ENCODE measurements at places on chromosomes 7 and 10.

DNA sequence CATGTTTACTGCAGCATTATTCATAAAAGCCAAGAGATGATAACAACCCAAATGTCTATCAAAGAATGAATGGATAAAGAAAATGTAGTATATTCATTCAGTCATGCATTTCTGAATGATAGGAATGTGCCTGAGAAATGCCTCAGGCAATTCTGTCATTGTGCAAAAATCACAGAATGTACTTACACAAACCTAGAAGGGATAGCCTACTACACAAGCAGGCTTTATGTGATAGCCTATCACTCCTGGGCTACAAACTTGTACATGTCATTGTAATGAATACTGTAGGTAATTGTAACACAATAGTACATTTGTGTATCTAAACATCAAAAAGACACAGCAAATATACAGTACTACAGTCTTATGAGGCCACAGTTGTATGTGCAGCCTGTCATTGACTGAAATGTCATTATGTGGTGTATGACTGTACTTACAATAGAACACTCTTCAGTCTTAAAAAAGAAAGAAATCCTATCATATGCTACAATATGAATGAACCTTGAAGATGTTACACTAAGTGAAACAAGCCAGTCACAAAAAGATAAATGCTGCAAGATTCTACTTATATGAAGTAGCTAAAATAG is 141.8 kb upstream of the GPR22 start:
- DNase-seq, result no peak

DNA sequence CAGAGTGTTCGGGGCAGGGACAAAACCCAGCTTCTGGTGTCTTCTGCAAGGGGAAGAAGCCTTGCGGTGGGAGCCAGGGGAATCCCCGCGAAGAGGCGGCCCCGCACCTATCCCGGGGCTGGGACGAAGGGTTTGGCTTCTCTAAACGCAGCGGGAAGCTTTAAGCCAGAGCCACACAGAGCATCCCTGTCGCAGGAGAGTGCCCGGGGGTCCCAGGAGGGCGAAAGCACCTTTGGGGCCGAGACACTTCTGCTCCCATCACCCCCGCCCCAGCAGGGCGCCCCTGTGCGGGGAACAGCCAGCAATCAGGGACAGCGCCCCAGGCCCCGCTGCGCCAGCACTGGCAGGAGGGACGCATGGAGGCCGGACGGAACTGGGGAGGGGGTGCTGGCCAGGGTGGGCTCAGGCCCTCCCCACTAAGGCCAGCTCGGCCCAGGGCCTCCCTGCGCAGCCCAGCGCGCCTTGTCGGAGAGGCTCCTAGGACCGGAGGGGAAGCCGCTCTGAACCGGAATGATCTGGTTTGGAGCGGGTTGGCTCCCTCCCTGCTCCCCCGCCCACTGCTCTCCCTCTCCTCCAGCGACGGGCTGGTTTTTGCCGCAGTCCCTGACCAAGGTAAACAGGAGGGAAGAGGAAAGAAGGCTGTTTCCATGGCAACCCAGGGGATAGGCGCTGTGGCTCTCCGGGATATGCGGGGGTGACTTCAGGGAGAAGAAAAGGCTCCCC is 63.9 kb downstream of the TMEM209 start:
- no peak for DNase-seq

DNA sequence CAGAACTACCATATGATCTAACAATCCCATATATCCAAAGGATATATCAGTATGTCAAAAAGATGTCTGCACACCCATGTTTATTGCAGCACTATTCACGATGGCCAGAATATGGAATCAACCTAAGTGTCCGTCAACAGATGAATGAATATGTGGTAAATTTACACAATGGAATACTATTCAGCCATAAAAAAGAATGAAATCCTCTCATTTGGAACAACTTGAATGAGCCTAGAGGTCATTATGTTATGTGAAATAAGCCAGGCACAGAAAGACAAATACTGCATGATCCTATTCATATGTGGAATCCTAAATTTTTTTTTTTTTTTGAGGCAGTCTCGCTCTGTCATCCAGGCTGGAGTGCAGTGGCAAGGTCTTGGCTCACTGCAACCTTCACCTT is 6.3 kb upstream of the CFAP70 start:
- no peak for DNase-seq

GRCh38 chr7:74409571-74409970 is 44.1 kb upstream of the GTF2IRD1 start:
- no peak for DNase-seq

- DNase-seq, result no peak
These were observed 54.8 kb downstream of the ABLIM1 start for GRCh38 chr10:114603303-114603702.

DNA sequence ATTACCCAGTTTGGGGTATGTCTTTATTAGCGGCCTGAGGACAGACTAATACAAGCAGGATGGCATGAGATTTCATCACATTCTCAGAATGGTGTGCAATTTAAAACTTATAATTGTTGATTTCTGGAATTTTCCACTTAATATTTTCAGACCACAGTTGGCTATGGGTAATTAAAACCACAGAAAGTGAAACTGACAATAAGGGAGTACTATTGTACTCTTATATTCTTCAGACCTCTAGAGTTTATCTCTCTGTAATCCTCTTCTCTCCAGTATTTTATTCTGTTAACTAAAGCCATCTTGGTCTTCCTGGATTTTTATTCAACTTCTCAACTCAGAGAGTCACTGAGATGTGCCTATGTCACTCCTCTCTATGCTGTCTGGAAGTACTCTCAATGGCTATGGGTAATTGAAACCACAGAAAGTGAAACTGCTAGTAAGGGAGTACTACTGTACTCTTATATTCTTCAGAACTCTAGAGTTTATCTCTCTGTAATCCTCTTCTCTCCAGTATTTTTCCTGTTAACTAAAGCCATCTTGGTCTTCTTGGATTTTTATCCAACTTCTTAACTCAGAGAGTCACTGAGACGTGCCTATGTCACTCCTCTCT is 118.3 kb downstream of the PPP1R17 start:
- DNase-seq, result no peak

GRCh38 chr10:4778761-4779160 is 47.2 kb upstream of the AKR1E2 start:
- DNase-seq, result no peak

DNA sequence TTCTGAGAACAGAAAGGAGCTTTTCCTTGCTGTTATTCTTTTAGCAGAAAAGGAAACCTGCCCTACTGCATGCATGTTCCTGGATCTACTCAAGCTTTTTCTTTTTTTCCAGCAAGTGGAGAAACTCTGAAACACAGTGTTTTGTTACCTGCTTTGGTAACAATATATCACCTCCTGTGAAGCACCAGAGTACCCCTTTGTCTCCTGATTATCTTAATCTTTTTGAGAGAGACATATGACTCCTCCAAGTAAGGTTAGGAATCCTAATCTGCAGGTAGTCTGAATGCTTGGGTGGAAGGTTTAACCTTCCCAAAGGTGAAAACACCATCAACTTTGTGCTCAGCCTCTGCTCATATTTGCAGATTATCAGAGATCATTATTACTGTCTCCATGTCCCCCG is 93.1 kb downstream of the MAPK8 start:
- no peak for DNase-seq

GRCh38 chr7:63067897-63068585 is 930.6 kb upstream of the ZNF722 start:
- no peak for DNase-seq

DNA sequence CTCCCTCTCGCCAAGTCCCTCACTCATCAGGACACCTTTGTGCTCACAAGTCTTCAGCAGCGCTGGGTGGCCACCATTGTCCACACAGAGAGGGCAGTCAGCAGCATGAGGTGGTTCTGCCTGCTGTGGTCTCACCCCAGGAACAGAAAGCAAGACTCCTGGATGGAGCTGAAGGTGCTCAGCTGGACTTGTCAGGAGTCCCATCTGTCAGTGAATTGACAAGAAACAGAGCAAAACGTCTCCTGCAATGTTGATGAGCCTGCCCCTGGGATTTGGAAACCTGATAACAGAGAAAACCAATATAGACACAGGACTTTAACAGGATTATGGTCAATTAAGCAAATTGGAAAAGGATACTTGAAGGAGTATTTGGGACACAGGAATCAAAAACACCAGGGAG is 122.2 kb upstream of the PRSS58 start:
- no peak for DNase-seq

DNA sequence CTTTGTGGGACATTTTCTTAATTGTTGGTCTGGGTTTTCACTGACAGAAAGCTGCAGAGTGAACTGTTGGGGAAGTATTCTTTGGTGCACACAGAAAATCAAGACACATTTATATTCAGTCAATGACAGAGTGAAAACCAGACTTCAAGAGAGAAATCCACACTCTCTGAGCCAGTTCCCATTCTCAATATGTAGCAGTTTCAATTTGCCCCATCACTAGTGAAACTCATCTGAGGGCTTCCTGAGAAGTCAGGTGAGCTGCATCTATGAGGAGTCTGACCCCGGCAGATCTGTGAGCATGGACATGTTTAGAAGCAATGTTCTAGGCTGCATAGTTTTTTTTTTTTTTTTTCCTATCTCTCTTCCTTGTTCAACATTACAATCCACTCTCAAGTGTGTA is 163.7 kb upstream of the AHR start:
- no peak for DNase-seq

- no peak for DNase-seq
These were observed 28.5 kb upstream of the TRIM24 start for GRCh38 chr7:138431517-138431916.

DNA sequence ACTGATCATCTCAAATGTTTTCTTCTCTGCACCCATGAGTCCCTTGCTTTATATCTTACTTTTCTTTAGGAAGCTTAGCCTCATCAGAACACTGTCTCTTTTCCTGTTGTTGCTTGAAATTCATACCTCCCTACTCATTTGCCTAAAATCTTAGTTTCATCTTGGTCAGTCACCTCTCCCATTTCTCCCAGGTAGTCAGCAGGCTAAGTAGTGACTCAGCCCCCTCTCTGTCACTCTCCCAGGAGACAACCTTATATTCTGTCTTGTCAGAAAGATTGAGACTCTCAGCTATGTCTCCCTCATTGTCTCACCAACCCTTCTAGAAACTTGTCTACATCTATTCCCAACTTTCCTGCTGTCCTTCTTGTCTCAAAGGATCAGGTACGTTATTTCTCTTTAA is 280.9 kb downstream of the BBS9 start:
- DNase-seq, result no peak

GRCh38 chr10:125510998-125511397 is 172.0 kb downstream of the TEX36 start:
- DNase-seq, result no peak

GRCh38 chr7:84196084-84196503 is 1.5 kb upstream of the SEMA3A start:
- no peak for DNase-seq

- DNase-seq, result no peak
These were observed 9.3 kb upstream of the LRRC61 start for GRCh38 chr7:150313870-150314269.

GRCh38 chr7:53672681-53673080 is 637.2 kb downstream of the POM121L12 start:
- DNase-seq, result no peak

- DNase-seq, result no peak
These were observed 96.5 kb downstream of the ORC5 start for GRCh38 chr7:104111271-104111670.

DNA sequence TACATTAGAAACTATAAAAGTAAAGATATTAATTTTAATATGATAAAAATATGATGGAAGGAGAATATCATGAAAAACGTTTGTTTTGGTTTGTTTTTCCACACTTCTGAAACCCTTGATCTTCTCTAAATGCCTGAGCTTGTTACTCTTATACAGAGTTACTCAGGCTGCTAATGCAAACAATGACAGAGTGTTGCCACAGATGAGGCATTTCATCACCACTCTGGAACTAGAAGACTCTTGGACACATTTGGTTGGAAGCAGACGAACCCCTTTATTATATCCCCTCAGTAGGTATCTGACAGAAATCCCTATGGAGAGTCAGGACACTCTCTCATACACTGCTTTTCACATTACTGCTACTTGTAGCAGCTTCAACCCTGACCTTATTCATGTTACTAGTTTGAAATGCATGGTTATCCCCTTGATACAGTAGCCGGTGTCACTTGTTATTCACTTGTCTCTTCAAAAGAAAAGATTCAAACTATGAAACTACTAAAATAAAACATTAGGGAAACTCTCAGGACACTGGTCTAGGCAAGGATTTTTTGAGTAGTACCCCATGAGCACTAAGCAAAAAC is 66.9 kb downstream of the SEMA3C start:
- DNase-seq, result no peak

DNA sequence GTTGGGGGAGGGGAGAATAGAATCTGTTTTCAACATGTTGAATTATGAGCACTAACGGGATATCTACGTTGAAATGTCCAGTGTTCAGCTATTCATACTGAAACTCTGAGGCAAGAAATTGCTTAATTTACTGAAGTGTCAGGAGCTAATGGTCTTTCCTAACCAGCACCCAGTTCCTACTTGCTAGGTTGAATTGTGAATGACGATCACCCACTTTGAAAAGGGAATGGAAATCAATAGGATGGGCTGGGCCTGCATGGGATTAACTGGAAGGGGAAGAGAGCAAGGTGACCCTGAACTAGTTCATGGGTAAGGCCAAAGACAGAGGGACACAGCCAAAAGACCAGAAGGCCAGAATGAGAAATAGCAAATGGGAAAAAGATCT is 51.3 kb downstream of the HIPK2 start:
- DNase-seq, result no peak

- DNase-seq, result no peak
These were observed 213.9 kb upstream of the SHH start for GRCh38 chr7:156026076-156026600.

- DNase-seq, result no peak
These were observed 48.8 kb downstream of the SH3PXD2A start for GRCh38 chr10:103806395-103807187.

GRCh38 chr7:84107259-84107658 is 87.3 kb downstream of the SEMA3A start:
- DNase-seq, result no peak

DNA sequence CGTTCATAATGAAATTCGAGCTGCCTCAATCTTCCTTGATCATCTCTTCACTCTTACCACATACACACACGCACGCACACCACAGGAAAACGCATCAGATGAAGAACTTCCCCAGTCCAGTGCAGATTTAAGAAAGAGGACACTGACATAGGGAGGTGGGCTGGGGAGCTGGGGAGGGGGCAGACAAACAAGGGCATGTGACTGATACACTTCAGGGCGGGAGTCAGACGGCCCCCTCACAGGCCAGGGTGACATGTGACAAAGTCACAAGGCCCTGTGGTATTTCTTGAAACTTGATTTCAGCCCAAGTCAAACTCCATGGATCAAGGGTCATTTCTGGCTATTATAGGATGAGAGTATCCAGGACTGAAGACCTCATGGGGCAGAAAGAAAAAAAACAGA is 82.6 kb downstream of the KCNMA1 start:
- no peak for DNase-seq

DNA sequence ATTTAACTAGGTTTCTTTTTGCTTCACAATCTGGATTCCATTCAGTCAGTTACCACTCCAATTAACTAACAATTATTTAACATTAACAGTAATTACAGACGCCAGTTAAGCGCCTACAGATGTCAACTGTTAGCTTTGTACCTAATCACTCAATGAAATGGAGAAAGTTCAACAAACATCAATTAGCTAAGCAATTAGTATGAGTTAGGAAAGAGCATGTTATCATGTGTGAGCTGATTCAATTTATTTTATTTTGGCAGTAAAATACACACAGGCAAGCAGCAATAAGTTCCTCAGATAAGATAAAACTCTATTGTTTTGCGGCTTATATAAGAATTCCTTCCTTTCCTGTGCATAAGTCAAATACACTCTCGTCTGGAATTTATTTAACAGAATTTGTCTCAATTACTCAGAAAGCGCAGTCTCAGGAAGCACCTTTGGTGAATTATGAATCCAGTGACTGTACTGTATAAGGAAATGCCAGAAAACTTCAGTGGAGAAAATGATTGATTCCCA is 427.1 kb upstream of the GALNT17 start:
- DNase-seq, result no peak
